ENCODE measurements at places on chromosomes 3 and 15.

DNA sequence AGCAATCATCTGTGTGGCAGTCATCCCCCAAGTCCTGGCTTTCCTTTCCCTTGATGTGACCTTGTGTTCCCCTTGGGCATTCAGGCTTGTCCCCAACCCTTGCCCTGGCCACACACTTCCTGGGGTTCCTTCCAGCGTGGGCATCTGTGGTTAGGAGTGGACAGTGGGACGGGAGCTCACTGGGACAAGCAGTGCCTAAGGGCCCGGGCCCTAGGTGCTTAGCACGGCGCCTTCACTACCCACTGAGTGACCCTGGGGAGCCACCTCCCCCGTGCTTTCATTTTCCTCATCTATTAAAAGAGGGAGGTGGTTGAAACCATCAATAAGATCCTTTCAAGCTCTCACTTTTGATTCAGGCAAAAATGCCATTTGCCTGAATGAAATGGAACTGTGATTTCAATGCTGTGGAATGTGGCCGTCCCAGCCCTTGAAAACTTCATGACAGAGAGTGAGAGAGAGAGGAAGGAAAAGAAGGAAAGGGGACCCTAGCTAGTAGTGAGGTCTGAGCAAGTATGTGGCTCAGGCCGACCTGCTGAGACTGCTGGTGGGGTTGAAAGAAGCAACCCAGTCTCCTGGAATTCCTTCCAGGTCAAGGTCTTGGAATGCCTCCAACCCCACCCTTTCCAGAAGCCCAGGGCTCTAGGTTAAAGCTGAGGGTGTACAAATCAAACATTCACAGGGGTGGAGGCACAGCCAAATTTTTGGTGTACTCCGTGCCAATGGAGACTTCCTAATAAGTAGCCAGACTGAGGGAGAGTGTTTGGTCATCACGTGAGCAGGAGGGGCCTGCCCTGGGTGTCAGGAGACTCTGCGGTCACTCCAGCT, 302.9 kb downstream of the TLE3 start:
- DNase-seq: peak; percentile 61

- no peak for DNase-seq
Observed at GRCh38 chr3:117281371-117281770, 571.8 kb downstream of the TUSC7 start.

DNA sequence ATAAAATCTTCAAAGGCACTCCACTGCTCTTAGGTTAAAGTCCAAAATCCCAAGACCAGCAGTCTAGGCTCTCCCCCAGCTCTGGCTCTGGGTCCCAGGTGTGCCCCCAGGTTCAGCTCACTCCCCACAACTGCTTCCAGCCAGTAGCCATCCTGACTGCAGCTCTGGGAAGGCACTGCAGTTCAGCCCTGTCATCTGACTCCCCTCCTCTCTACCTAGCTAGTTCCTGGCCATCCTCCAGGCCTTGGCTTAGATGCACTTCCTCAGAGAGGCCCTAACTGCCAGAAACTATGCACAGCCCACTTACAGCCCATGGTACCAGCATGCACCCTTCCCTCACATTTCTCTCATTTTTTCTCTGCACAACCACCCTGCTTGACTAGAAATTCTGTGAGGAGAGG, 25.5 kb downstream of the TBC1D2B start:
- peak; percentile 79 for DNase-seq

DNA sequence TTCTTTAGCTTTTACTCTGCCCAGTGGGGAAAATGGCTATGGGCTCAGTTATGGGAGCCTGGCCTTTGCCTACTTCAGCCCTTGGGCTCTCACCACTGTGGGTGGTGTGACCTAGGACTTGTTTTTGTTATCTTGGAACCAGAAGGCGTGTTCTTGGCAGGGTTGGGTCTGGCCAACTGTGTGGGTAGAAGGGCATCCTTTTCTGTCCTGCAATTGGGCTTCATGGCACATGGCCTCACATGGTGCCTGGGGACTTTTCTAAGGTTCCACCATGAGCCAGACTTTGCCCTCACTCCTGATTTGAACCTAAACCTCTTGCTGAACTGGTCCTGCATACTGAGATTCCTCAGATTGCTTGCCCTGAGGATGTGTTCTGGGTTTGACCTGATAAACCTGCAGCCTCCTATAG, 1.7 kb downstream of the GLYCTK start:
- DNase-seq: no peak

DNA sequence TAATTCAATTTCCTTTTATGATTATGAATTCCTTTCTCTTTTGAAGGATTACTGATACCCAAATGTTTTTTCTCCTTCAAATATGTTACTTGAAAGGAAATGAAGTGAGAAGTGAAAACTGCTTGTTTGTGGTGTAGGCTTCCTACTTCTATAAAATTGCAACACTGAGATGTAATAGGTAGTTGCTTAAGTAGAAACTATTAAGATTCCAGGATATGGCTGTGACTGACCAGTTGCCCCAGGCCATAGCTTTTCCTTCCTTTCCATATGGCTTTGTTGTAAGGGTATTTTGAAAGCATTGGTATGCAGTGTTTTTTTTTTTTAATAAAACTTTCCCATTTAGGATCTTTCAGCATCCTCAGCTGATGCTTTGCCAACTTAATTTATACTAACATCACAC, 28.5 kb downstream of the DNAJC13 start:
- peak; percentile 77 for DNase-seq

DNA sequence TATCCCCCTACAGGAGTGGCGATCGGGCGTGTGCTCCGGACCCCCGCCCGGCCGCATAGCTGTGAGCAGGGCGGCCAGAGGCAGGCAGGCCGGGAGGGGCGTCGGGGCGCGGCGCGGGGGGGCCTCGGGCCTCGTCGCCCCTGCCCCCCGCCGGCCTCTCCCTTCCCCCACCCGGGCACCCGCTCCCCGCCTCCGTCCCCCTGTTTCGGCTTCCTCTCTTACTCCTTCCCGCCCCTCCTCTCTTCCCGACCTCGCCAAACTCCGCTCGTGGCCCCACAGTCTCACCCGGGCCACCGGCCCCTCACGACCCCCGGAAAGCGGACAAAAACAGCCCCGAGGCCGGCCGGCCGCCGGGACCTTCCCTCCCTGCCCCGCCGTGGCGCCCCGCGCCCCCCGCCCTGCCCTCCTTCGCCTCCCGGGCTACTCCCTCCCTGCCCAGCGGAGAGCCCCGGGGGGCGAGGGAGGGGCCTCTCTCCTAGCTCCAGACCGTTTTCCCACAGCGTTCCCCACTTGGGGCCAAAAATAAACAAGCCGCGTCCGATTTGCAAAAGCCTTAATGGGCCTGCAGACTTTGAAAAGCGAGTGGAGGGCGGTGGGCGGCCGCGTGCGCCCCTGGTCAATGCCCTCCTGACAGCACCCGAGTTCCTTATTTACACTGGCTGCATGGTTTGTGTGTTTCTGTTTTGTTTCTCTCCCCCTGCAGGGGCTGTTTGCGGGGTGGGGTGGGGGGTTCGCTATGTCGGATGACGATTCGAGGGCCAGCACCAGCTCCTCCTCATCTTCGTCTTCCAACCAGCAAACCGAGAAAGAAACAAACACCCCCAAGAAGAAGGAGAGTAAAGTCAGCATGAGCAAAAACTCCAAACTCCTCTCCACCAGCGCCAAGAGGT, 1.0 kb downstream of the UBE2E1 start:
- peak; percentile 64 for DNase-seq

DNA sequence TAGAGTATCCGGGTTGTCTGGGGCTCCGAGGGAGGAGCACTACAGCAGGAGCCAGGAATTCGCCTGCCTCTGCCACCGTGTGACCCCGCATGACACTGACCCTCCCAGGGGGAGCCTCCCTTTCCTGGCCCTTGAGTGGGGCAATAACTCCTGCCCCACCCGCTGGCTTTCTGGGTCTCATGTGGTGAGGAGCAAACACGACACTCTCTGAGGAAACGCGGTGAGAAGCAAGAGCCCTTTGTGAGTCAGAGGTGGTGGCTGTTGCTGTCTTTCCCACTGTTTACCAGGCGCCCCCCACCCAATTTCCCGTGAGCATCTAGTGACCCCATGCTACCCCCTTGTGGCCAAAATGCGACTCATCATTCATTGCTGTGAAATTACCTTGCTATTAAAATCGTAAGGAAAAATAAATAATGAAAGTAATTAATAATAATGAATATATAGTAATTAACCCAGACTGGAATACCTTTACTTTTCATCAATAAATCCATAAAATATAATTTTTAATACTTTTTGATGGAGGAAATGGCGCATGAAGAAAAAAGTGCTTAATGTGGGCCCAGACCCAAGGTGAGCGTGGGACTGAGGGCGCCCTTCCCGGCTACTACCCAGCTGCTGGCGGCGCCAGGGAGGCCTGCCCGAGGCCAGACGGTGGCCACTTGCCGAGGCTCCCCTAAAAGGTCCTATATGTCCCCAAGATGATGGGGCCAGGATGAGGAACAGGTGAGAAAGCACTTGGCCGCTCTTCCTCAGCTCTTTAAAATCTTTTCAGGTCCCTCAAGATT, 29.3 kb downstream of the CCNL1 start:
- DNase-seq: peak; percentile 78

DNA sequence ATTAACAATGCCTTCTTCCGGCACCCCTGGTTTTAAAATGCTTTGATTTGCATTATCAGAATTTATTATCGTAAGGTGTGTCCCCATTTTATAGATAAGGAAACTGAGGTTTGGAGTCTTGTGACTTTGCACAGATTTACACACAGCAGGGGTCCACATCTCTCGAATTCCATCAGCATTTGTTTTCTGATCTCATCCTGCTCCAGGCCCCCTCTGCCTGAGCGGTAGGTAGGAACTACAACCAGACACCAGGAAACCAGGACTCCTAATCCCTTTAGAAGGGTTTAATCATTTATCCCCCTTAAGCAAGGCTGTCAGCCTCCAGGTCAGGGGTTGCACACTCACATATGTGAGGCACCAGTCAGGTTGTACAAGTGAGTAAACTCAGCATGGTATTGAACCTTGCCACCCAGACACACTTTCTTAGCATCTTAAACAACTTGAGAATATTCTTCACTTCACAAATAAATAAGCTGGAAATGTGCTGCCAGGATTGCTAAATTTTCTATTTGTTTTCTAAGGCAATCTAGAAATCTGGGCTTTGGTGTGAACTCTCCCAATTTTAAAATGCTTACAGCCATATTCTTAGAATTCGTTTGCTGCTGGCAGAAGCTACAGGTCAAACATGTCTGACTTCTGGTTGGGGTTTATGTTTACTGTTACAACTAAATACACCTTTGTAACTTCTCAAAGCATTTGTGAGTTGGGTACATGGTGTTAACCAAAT, 31.7 kb upstream of the CMTM7 start:
- DNase-seq: peak; percentile 50

GRCh38 chr3:38019658-38020341, 9.6 kb downstream of the PLCD1 start:
- DNase-seq: no peak

GRCh38 chr3:126036056-126036549, 47.8 kb downstream of the SLC41A3 start:
- DNase-seq: no peak

- no peak for DNase-seq
Observed at GRCh38 chr3:122024800-122025199, 2.8 kb upstream of the ILDR1 start.

- peak; percentile 83 for DNase-seq
Observed at GRCh38 chr3:114508976-114509375, 215.1 kb downstream of the TIGIT start.

GRCh38 chr3:134911586-134912548, 116.8 kb downstream of the EPHB1 start:
- no peak for DNase-seq

DNA sequence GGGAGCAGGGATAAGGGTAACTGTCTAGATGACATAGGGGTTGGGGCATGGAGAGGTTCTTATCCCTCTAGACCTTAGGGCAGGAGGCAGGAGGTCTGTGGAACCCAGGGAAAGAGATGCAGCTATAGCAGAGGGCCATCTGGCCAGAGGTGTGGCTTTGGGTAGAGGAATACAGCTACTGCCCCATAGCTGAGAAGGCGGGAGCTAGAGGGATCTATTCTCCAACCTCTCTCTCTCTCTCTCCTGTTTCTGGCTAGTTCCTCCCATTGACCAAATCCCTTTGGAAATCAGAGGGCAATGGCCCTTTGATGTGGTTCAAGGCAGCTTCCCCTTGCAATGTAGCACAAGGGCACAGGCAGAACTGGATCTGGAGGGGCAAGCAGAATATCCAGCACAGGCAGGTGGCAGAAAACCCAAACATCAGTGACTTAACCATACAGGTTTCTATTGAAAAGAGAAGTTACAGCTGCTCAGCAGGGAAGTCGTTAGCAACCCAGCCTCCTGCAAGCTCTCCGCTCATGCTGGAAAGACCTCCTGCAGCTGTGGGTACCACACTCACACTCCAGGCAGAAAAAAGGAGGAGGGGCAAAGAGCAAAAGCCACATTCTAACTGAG, 22.3 kb upstream of the LMOD3 start:
- DNase-seq: peak; percentile 71

DNA sequence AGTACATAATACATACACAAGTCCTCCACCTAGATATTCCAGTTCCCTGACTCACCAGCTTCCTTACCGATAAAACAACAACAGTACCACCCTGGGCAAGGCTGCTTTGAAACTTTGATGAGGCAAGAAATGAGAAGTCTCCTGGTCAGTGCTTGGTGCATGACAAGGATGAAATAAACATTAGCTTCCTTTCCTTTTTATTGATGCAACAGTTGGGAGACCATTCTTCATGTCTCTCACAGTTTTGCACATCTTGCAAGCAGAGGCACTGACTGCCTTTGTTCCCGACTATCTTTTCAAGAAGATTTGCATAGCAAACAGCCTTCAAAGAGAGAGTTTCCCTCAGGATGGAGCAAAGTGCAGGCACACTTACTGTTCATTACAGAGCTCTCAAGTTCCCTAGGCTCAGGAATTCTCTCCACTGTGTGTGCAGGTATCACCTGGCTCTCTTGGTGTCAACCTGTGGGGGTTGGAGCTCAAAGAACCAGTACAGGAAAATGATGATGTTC, 65.2 kb downstream of the MYLK start:
- DNase-seq: peak; percentile 85

GRCh38 chr3:127680798-127681221, 8.1 kb downstream of the ABTB1 start:
- no peak for DNase-seq

GRCh38 chr3:118478706-118479276, 555.9 kb downstream of the IGSF11 start:
- no peak for DNase-seq

- DNase-seq: peak; percentile 47
Observed at GRCh38 chr3:33426068-33426467, 14.1 kb downstream of the UBP1 start.

DNA sequence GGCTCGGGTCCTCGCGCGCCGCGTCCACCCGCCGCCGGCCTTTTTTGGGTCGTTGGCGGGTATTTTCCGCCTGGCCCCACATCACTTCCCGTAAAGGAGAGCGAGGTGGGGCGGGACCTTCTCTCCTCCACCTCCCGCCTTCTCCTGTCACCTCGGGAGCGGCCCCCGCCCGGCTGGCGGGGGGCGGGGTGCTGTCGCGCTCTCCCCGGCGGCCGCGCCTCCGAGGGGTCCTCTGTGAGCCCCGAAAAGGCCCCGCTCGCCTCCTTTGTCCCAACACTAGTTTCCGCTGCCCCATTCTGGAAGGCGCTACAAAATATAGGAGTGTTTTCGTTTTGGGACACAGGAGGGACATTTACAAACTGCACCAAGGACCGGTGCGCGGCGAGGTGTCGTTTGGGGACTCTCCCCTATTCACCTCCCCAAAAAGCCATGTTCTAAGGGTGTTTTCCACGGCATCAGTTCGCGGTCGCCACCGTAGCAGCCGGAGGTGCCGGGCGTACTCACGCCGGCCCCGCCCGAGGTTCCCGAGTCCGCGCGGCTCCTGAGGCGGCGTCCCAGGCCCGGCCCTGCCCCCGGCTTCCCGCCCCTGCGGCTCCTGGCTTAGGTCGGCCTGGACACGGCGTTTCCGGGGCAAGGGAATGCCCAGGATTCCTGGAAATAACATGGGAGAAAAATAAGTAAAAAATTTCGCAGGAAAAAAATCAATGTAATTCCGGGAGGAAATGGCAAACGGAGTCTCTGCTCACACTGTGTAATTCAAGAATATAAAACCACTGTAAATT, at the start of gene RAB27A:
Gene RAB27A, minus strand, starts transcription at position 68 of the 782 bp plus-strand sequence. CDS start 54,879 bp downstream, outside the sequence.
- DNase-seq: peak; percentile 61
